ENCODE measurements at places on chromosomes 13 and 19.

GRCh38 chr19:41638641-41639081 lies 11.8 kb upstream of the CEACAM4 start:
- no peak for DNase-seq

DNA sequence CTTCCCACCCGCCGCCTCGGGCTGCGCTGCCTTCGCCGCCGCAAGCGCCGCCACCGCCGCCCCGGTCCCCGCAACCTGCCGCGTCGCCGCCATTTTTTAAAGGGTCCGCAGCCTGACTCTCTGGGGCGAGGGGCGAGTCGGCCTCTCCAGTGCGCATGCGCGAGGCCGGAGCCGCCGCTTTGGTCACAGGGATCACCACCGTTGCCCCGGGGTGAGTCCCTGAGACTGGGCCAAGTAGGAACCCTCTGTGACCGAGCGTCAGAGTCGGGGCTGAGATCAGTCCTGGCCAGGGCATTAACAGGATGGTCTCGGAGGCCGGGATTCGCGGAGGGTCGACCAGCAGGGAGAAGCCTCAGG lies 42.6 kb downstream of the ZNF146 start:
- no peak for DNase-seq

- DNase-seq: no peak
Observed at GRCh38 chr13:27466513-27466912, 16.1 kb upstream of the MTIF3 start.

- DNase-seq: no peak
Observed at GRCh38 chr13:23140492-23140891, 40.3 kb upstream of the SGCG start.

GRCh38 chr13:22143671-22144070 lies 472.8 kb downstream of the FGF9 start:
- no peak for DNase-seq

GRCh38 chr13:73465617-73465971 lies 406.8 kb downstream of the KLF5 start:
- no peak for DNase-seq
